ENCODE measurements at places on chromosomes 7 and 10. TPM values are rescaled to one million over a fixed set of nuclear protein-coding genes. Genes with fewer than 3 reads are reported as not detected.

Gene DNAJC12
- 9.4 TPM for total RNA-seq

Gene DNAH11
- total RNA-seq = under 0.01 TPM

Gene PDE6C
- total RNA-seq = not detected

Gene PHYH
- 18.8 TPM for total RNA-seq

Gene CDHR1
- total RNA-seq = not detected

Gene TAS2R40
- not detected for total RNA-seq

Gene CUTC
- total RNA-seq = 18.5 TPM

Gene ZEB1
- total RNA-seq = 20.2 TPM

Gene IL2RA
- total RNA-seq = not detected

Gene OR2A12
- total RNA-seq = not detected

Gene TMEM270
- not detected for total RNA-seq
